ENCODE measurements at places on chromosomes 7 and 10.

DNA sequence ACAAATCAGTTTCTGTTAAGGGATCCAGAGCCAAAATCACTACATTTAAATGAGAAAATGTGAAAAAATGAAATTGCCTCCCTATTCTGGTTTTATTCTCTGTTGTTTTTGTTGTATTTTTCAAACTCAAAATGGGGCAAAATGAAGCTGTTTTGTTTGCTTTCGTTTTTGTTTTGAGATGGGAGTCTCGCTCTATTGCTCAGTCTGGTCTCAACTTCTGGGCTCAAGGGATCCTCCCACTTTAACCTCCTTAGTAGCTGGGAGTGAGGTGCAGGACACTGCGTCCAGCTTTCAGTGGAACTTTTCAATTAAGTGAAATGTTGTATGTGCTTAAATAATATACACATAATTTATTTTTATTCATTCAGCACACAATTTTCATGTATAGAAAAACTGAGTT, 205.0 kb downstream of the SORCS1 start:
- no peak for DNase-seq

DNA sequence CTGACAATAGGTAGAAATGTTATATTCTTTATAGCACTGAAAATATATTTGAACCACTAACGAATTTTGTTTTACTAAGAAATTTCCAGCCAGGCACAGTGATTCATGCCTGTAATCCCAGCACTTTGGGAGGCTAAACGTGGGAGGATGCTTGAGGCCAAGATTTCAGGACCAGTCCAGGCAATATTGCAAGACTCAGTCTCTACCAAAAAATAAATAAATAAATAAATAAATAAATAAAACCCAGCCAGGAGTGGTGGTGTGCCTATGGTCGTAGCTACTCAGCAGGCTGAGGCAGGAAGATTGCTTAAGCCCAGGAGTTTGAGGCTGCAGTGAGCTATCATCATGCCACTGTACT, 39.8 kb downstream of the PIP4K2A start:
- DNase-seq = no peak

DNA sequence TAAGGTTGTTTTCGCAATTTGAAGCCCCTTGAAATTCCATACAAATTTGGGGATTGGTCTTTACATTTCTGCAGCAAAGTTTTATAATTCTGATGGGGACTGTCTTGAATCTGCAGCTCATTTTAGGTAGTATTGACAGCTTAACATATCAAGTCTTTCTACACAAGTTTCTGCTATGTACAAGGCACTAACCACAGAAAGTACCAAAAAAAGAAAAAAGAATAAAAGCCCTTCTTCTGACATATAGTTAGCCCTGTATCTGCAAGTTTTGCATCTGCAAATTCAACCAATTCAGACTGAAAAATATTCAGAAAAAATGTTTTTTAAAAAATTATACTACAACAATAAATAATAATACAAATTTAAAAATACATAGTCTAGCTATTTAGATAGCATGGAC, 15.3 kb downstream of the POT1 start:
- no peak for DNase-seq

DNA sequence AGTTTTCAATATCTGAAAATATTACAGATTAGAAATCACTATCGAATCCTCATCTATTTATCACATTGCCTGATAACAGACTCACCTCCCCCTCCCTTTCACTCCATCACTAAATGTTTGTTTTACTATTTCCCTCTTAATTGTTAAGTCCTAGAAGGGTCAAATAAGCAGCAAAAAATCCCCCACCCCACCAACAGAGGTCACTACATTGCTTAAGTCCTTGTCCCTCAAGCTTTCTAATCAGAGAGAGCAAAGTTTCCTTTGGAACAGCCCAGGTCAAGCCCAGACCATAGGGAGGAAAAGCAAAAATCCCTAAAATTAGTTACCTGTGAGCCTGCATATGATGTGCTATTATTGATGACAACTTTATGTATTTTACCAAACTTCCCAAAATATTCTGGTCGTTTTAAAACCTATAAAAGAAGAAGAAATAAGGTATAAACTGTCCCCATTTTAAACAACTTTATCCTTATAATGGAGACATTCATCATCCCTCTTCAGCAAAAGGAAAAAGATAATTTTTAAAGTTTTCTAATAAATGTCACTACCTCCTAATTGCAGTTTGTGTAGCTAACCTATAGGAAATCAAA, 95.0 kb downstream of the CNOT4 start:
- DNase-seq = peak; percentile 39

DNA sequence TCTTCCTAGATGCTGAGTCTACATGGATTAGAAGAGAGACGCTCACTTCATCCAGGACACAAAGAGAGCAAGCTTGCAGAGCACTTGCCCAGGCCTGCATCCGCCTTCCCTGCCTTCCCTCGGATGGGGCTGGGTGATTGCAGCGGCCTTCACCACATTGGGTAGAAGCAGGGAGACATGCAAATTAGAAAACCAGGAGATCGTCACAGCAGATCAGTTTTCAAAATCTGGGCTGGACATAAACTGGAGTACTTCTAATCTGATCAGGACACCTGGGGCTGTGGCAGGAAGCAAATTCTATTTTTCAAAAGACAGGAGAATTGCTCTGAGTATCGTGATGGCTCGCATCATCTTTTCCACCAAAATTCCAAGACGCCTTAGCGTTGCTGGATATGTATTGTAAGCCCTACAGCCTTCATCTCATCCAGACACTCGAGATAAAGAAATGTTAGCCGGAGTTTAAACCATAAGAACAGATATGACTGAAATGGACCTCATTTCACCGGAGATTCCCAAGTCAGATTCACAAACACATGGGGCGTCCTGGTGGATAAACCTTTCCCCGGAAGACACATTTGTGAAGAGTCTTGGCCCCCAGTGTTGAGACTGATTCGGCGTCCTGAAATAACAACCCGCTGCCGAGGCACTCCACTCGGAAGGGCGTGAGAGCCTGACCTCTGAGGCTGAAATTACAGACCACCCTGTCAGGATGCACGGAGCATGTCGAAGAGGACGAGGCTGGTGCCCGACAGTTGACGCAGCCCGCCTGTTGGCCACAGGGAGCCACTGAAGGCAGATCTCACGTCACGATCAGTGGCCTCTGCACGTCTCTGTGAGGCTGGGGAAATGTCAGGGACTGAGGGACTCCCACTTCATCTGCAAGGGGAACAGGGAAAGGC, 91.2 kb upstream of the PARD3 start:
- DNase-seq = no peak

GRCh38 chr7:138979226-138979979, 1.8 kb downstream of the KIAA1549 start:
- no peak for DNase-seq

GRCh38 chr10:95935429-95935828, 27.7 kb downstream of the CC2D2B start:
- no peak for DNase-seq

- DNase-seq = no peak
Observed at GRCh38 chr7:55474944-55475854, 97.1 kb downstream of the VOPP1 start.

GRCh38 chr7:122219253-122219865, 75.3 kb upstream of the AASS start:
- DNase-seq = peak; percentile 53

DNA sequence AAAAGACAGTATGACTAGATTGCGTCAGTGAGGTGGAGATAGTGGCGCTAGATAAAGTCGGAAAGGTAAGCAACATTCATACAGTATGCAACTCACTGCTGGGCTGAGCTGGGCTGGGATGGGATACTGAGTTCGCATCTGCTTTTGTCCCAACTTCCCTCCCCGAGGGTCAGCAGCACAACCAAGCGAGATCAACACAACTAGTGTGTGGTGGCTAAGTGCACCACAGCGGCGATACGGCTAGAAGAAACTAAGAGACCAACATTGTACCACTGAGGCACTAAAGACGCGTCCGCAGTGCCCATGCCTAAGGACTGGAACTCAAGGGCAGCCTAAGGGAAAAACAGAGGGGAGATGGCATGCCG, 467 bp downstream of the EXOSC1 start:
- DNase-seq = no peak

DNA sequence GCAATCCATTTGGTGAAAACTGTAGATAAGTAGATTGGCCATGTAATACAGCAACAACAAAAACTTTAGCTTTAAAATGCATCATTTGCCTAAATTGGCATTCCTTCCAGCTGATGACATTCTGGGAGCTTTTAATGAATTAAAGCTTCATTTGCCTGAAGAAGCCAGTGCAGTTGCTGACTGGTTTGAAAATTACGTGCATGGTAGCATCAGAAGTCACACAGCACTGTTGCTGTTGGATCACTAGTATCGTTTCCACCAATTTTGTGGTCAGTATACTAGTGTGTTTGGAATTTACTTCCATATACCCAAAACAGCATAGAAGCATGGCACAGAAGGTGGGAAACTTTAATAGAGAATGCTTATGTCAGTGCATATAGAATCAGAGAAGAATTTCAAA, 194.9 kb downstream of the ETV1 start:
- DNase-seq = no peak

DNA sequence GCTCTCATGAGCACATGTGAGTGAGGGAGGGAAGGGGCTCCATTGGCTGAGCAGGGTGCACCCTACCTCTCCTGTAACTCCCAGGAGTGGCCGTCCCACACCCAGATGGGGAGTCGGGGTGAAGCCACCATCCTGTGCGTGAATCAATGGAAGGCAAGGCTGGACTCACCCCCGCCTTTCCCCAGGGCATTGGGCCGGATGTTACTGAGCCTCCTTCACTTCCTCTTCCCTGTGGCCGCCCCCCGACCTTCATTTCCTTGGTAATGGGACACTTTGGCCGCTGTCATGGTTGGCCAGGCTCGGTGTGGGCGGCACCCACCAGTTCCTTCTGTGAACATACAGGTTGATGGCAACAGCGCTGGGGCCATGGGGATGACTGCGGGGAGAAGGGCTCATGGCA, 209.0 kb downstream of the MGMT start:
- DNase-seq = no peak

DNA sequence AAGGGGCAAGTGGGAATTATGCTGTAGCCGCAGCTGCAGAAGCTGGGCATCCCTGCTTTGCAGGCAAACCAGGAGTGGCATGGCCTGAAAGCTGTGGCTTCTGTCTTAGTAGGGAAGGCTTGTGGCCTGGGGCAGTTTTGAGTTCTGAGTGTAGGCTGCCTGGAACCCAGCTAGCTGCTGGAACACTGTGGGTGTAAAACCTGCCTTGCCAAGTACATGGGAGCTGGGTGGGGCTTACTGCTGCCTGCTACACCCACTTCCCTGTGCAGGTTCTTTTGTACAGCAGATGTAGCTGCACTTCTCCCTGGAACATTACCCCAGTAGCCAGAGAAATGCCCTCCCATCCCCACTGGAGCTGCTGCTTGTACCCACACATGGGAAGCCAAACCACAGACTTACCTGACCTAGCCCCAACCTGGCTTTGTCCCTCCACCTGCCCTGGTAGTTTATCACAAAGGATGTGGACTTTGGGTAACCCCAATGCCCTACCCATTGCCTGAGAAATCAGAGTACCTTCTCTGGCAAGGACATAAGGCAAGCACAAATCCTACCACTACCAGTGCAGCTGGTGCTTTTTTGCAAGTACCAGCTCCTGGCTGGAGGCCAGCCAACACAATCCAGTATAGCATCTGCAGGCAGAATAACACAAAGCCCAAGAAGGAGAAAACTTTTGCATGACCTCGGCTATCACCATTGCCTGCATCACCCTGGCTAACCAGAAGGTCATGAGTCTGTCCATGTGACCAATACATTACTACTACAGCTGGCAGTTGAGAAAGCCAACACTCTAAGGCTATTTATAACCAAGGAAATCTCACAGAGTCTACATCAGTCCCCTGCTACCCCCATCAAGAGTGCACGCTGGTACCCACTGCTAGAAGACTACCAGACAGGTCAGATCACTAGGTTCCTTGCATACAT, 26.5 kb upstream of the PPP1R3A start:
- DNase-seq = no peak

- no peak for DNase-seq
Observed at GRCh38 chr7:148266795-148267194, 323.8 kb upstream of the C7orf33 start.

DNA sequence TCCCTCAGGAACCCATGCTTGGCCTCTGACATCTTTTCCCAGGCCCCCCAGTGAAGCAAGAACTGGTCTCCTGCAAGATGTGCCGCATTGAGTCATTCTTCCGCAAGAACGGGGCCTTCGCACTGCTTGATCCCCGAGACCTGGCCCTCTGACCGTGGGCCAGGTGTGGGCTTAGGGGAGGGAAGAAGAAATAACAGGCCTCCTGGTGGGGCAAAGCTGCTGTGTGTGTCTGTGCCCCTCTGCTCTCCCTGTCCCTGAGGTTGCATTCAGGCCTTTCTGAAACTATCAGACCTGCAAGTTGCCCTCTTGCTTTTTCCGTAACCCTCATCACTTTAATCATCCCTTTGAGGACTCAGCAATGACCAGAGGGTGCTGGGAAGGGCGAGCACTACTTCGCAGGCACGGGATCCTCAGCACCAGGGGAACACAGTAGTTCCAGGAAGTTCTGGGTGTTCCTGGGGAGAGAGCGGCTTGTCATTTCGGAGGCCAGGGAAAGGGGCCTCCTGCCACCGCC, 6.0 kb downstream of the ATP6V1F start:
- no peak for DNase-seq

DNA sequence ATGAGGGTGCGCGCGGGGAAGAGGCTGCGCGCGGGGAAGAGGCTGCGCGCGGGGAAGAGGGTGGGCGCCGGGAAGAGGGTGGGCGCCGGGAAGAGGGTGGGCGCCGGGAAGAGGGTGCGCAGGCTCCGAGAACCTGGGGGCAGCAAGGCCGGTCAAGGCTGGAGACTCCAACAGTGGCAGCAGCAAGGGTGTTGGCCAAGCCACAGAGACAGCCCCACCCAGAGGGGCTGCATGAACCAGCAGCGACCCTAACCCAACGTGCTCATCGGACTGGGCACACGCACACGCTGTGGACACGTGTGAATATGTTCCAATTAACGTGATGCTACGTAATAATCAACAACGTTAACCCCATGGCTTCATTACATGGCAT, 48.8 kb downstream of the DIP2C start:
- no peak for DNase-seq

DNA sequence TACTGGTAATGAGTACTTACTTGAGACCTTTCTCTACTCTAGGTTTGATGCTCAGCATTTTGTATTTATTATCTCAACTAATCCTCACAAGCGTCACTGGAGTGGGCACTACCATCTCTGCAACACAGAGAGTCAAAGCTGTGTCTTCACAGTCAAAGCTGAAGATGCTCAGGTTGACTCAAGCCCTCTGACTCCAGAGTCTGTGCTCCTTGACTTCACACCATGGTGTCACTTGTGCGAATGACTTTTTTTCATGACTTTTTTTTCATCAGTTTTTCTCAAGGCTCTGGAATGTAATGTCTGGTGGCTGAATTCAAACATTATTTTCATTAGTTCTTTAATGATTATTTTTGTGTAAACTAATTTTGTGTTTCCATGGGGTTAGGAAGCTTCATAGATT, 30.4 kb upstream of the TARP start:
- DNase-seq = no peak

DNA sequence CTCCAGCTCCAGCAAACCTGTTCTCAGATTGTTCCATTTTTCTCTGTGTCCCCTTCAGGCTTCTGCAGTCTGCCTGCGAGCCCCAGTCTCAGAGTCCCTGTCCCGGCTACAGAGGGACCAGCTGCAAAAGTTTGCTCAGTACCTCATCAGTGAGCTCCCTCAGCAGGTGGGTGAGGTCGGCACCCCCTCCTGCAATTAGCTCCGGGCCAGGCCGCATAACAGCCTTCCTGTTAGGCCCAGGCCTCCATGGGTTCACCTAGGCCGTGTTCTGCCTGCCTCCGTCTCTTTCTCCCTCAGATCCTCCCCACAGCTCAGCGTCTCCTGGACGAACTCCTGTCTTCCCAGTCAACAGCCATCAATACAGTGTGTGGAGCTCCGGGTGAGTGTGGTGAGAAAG, 4.3 kb downstream of the ZSWIM8 start:
- DNase-seq = no peak

GRCh38 chr10:31087011-31087410, 55.3 kb upstream of the ZNF438 start:
- no peak for DNase-seq
